GM10248 (cell line): ENCODE measurements at places on chromosomes 13 and 19.

GRCh38 chr13:110634558-110634957 is 19.2 kb downstream of the NAXD start:
- no peak for DNase-seq

DNA sequence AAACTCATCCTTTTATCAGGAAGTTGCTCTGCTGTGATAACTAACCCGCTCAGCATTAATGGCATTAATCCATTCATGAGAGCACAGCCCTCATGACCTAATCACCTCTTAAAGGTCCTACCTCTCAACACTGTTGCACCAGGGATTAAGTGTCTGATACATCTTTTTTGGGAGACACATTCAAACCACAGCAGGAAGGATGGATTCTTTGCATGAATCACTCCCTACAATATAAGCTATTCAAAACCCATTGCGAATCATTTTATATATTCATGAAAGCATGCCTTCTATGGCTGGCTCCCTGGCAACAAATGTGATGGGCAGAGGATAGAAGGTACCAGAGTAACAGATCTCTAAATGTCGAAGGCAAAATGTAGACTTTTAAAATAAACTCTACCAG is 27.6 kb downstream of the ARL11 start:
- DNase-seq = no peak

- DNase-seq = no peak
These were observed 11.2 kb upstream of the MADCAM1 start for GRCh38 chr19:485077-485476.

DNA sequence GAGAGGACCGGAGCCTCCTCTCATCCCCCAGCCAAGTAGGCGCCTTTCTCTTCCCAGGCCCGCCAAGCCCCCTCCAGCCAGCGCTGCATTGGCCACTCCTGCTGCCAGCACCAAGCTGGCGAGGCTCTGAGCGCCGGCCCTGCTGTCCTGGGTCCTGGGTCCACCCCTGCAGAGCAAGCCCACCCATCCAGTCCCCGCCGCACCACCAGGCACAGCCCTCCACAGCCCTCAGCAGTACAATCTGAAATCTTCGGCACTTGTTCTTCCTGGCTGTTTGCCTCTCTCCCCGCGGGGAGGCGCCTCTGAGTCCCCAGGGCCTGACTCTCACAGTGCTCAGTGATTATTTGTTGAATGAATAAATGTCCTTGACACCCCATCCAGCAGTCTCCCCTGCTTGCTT is 236.4 kb upstream of the SGCG start:
- no peak for DNase-seq

DNA sequence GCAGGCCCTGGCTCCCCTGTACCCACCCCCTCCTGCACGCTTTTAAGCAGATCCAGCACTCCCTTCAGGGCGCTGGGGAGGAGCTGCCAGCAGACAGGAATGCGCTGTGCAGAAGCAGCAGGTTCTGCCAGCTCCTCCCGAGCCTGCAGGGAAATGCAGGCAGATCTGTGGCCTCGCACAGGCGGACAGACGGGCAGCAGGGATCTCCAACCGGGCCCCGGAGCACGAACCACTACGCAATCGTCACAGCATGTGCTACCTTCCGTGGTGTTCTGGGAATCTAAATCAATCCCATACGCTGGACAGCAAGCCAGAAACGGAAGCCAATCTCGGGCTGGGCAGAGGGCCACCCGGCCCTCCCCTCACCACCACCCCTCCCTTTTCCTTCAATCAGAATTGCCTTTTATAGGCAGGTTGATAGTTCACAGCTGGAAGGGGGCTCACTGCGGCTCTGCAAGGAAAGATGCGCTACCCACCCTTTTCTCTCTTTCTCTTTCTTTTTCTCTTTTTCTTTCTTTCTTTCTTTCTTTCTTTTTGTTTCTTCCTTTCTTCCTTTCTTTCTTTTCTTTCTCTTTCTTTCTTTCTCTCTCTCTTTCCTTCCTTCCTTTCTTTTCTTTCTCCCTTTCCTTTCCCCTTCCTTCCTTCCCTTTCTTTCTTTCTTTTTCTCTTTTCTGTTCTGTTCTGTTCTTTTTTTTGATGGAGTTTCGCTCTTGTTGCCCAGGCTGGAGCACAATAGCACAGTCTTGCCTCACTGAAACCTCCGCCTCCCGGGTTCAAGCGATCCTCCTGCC is 99.9 kb downstream of the GNG7 start:
- no peak for DNase-seq

DNA sequence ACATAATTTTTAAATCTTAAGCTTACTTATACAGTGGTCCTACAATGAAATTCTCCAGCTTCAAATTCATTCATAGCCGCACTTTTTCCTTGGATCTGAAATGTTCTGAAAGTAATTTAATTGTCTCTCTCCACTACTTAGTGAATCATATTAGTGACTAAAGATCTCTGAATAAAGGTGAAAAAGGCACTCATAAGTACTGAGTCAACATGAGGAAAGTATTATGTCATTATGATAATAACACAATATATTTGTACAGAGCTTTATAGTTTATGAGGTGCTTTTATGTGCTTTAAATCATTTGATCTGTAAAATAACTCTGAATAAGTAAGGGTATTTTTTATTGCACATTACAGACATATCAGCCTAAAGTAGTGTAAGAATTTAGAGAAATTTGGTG is 628.2 kb upstream of the SLITRK5 start:
- no peak for DNase-seq

- DNase-seq = no peak
These were observed 4.8 kb downstream of the ADPRHL1 start for GRCh38 chr13:113448545-113448884.

DNA sequence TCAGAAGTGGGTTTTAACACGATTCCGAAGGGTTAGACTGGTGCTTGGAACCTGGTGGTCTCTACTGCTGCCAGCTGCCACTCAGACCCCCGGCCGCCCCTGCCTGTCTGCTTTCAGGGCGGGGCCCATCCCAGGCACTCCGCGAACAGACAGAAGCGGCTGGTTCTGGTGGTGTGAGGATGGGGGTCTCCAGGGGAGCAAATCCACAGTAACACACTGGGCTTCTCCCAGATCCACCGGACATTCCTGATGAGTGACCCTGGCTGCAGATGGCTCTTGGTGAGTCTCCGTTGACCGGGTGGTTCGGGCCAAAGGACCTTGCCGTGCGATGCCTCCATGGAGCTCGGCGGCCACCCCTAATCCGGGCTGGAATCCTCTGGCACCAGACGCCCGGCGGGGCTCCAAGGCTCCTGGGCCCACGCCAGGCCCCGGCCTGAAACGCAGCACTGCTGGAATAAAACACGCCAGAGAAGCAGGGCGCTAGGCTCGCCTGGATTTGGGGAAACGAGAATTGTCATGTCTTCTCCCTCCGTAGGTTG is 2.1 kb upstream of the PTBP1 start:
- no peak for DNase-seq

- no peak for DNase-seq
These were observed 195.6 kb upstream of the DACH1 start for GRCh38 chr13:72062566-72062965.

DNA sequence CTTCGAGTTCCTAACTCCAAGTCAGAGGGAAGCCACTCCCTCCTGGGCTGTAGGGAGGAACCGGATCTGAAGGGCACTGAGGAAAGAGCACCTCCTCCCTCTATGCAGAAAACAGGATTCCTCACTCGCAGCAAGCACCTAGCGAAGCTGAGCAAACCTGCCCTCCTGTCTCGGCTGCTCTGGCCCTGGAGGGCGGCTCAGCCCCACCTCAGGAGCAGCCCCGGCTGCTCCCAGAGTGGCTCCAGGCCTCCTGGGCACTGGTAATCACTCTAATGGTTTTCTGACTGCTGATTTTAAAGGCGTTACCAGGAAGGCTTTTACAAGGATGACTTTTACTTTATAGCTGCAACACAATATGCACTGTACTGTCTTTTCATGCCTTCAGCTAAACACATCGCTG is 312.5 kb downstream of the TEX29 start:
- DNase-seq = no peak

DNA sequence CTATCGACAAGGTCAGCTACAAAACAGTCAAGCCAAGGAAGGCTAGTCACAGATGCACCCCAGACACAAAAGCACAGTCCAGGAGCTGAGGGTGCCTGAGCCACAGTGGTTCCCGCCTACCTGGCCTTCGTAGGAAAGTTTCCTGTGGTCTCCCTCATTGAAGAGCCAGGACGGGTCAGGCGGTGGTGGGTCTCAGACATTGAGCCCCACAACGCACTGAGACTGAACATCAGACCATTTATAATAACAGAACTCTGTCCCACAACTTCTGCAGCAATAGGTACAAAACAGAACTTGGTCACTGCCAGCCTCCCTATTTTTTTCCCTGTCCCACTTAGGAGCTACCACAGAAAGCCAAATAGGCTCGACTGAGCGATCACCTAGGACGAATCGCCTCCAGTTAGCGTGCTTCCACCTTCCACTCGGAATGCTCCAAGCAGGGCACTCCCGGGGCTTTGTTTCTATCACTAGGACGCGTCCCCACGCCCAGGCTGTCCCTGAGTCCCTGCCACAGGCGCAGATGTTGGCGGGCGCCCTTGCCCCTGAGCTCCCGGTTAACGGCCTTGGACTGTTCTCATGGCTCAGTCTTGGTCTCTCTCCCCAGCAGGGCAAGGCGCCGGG is 640 bp upstream of the ZNF544 start:
- DNase-seq = peak; percentile 32

GRCh38 chr19:50551715-50552187 is 16.5 kb downstream of the LRRC4B start:
- DNase-seq = no peak

GRCh38 chr19:23887642-23888041 is 27.0 kb upstream of the ZNF726 start:
- DNase-seq = no peak

DNA sequence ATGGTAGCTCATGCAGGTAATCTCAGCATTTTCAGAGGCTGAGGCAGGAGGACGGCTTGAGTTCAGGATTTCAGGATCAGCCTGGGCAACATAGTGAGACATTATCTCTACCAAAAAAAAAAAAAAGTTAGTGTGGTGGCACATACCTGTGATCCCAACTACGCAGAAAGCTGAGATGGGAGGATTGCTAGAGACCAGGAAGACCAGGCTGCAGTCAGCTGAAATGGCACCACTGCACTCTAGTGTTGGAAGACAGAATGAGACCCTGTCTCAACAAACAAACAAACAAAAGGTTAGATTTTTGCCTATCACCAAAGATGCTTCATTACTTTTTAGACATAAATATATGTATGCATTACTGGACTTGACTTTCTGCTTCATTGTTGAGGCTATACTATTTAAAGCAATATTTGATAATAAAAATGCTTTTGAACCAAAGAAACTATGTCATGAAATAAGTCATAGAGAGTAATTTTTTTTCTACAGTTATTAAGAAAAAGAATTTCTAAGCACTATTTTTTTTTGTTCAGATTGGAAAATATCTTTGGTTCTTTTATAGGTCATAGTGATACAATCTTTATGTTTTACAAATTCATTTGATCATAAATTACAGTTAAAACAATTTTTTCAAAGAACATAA is 1180.1 kb upstream of the ATXN8OS start:
- DNase-seq = no peak

DNA sequence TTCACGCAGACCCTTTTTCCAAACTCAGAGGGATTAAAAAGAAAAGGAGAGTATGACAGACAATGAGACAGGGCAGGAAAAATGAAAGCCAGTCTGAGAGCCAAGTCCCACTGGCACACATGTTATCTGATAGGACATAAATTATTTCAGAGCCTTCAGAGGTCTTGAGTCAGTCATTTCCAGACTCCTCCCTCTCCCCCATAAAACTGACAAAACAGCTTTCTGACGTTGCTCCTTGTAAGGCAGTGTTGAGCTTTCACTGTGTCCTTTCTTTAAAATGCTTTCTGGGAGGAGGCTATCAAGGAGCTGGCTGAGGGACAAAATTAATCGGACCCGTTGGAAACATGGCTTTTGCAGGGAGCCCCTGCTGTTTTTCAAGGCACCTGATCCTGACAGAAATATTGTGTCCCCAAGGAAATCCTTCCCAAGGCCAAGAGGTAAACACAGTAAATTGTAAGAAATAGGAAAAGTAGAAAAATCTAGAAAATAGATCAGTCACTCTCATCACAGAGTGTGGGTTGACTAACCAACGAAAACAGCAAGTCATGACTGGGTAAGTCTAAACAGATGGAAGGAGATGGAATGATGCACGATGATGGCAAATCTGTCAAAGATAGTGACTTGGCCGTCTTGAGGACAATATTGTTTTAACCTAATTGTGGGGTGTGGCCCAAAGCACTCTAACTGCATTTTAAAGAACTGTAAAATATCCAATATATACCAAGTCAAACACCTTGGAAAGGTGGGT is 89.7 kb downstream of the DCT start:
- DNase-seq = no peak

DNA sequence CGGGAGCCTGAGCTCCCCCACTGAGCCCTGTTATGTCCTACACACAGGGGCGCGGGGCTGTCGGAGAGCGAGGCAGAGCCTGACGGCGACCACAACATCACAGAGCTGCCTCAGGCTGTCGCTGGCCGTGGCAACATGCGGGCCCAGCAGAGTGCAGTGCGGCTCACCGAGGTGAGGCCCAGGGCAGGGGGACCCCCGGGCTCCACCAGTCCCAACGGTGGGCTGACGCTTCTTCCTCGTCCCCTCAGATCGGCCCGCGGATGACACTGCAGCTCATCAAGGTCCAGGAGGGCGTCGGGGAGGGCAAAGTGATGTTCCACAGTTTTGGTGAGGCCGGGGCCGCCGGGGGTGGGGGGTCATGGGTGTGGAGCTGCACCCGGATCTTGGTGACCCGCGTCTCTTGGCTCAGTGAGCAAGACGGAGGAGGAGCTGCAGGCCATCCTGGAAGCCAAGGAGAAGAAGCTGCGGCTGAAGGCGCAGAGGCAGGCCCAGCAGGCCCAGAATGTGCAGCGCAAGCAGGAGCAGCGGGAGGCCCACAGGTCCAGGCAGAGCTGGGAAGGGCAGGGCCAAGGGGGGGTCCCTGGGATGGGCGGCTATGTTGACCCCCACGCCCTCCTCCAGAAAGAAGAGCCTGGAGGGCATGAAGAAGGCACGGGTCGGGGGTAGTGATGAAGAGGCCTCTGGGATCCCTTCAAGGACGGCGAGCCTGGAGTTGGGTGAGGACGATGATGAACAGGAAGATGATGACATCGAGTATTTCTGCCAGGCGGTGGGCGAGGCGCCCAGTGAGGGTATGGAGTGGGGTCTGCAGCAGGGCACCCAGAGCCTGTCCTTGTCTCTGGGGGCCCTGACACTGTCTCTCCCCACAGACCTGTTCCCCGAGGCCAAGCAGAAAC is 1.2 kb upstream of the P2RY11 start:
- DNase-seq = no peak

GRCh38 chr13:79503473-79504017 is 22.6 kb downstream of the NDFIP2 start:
- no peak for DNase-seq

DNA sequence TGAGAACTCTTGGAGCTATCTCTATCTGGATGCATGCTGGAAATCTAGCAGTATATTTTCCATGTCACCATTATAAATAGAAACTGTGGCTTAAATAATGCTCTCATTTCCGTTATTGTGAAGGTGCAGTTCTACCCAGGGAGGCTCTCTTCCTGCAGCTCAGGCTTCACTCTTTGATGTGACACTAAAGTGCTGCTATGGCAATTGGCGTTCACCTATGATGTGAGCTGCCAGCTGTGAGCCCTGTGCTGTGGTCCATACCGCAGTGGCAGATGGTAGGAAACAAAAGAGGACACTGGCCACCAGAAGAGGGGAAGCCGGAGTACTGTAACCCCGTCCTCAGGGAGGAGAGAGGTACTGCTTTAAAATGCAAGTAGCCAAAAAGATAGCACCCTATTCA is 40.6 kb upstream of the ZNF681 start:
- DNase-seq = no peak

GRCh38 chr13:47829690-47830089 is 171.4 kb downstream of the SUCLA2 start:
- DNase-seq = no peak
